Naive B cell (primary cell): ENCODE measurements at places on chromosomes 7 and 10. TPM values are rescaled to one million over a fixed set of nuclear protein-coding genes. Genes with fewer than 3 reads are reported as not detected.

- no peaks in the 10 kb centered on the region for H3K27me3 ChIP-seq
- H3K4me1 ChIP-seq = peaks cover 4% of the 10 kb centered on the region
- peaks cover 46% of the 10 kb centered on the region for H3K36me3 ChIP-seq
- no peak for DNase-seq
- no peak overlapping the region for H3K27ac ChIP-seq
- no peak overlapping the region for H3K4me3 ChIP-seq
These were observed 10.9 kb upstream of the CYREN start for GRCh38 chr7:135181261-135181928.

DNA sequence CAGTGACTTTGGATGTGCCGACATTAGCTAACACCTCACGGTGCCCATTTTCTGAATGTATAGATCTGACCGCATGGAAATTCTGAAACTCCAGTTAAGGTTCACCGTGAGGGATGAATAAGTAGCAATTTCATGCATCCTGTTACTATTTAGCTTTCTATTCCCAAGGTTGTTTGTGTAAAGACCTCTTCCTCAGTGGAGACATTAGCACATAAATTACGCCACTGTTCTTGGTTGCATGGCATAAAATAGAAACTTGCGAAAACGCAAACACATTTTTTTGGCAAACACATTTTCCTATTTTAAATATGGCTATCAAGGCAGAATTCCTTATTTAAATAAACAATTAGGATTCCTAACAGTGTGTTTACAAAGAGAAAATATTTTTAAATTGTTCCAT, 36.5 kb downstream of the DENND2A start:
- H3K4me3 ChIP-seq = no peak overlapping the region
- no peaks in the 10 kb centered on the region for H3K4me1 ChIP-seq
- no peaks in the 10 kb centered on the region for H3K36me3 ChIP-seq
- H3K27me3 ChIP-seq = peaks cover 6% of the 10 kb centered on the region
- H3K27ac ChIP-seq = no peak overlapping the region

DNA sequence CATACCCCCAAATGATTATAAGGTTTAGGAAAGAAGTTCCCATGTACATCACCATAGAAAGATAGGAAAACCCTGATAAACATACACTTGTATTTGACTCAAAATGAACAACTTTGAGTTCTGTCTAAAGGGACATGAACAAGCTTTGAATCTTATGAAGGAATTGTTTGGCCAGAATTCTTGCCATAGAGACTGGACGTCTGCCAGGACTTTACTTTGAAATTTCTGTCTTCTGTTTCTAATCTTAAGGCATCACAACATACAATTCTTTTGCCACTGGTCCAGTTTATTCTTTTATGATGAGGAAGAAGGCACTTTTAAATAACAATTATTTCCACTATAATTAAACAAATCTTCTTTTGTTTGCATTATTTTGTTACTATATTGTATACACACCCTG, 26.2 kb upstream of the CYP26C1 start:
- DNase-seq = no peak
- H3K4me1 ChIP-seq = peaks cover 4% of the 10 kb centered on the region
- H3K36me3 ChIP-seq = peaks cover 2% of the 10 kb centered on the region
- no peak overlapping the region for H3K27ac ChIP-seq

- no peaks in the 10 kb centered on the region for H3K27me3 ChIP-seq
- H3K27ac ChIP-seq = no peak overlapping the region
- no peaks in the 10 kb centered on the region for H3K4me1 ChIP-seq
- no peak overlapping the region for H3K4me3 ChIP-seq
- DNase-seq = no peak
These were observed 1.5 kb downstream of the CYP3A7 start for GRCh38 chr7:99733448-99733847.

DNA sequence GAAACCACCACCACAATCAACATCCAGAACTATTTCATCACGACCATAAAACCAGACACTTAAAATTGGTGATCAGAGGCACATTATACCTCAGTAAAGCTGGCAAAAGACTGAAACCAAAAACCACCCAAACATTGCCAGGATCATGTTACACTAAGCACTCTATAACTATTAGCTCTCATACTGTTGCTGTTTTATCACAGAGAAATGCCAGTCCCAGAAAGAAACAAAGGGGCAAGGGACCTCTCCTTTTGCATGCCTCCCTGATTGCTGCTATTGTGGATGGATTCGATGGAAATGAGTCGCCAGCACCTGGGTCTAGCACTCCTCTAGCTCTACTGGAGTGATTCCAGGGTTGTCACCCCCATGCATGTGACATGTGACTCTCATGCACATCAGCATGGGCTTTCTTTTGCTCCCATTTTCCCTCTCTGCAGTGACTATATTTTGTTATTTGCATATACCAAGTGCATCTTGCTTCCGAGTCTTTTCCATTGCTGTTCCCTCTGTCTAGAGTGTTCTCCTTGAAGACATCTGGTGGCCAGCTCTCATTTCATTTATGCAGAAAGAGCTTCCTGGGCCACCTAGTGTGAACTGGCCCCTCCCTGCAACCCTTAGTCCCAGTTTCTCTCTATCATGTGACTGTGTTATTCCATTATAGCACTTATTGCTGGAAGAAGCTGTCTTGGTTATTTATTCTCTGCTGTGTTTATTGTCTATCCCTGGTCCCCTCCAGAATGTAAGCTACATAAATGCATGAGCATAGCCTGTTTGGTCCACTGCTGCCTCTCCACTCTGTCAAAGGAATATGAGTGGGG, 300.6 kb downstream of the PLXNA4 start:
- peaks cover 23% of the 10 kb centered on the region for H3K27me3 ChIP-seq
- H3K36me3 ChIP-seq = no peaks in the 10 kb centered on the region
- no peaks in the 10 kb centered on the region for H3K4me1 ChIP-seq
- H3K4me3 ChIP-seq = no peak overlapping the region

- no peaks in the 10 kb centered on the region for H3K36me3 ChIP-seq
- H3K4me1 ChIP-seq = no peaks in the 10 kb centered on the region
- no peak for DNase-seq
- H3K27ac ChIP-seq = no peak overlapping the region
These were observed 690.9 kb downstream of the NXPH1 start for GRCh38 chr7:9124320-9124719.

The DLX6 gene
- polyA plus RNA-seq = not detected

The TRIM50 gene
- polyA plus RNA-seq = not detected

DNA sequence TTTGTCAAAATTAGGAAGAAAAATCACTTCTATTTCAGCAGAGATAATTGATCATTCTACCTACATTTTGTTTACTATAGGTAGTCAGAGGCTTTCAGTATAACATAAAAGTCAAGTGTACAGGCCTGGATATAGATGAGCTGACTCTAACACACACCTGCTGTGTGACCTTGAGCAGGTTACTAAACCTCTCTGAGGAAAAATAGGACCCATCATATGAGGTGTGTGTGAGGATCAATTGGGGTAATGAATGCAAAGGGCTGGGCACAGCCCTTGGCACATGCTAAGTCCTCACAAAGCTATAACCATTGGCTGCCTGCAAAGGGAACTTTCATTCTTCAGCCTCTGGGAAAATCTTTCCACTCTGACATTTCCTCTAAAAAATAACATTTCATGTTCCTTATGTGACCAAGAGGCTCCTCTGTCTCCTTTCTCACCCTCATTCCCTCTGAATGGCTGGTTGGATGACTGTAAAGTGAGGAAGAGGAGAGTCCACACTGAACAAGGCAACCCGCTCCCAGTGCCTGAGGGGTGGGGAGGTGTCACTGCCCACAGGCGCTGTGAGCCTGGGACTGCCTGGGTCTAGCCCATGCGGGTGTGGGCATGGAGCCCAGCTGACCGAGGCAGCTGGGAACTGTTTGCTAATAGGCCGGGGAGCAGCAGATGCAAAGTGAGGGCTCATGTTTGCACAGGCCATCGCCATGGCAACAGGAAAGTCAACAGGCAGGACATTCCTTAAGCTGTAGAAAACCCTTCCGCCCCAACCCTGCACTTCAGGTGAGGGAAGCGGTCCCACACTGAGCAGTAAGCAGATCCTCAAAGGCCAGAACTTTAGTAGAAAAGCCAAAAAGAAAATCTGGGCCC, 36.8 kb downstream of the MYOF start:
- DNase-seq = no peak
- no peaks in the 10 kb centered on the region for H3K36me3 ChIP-seq
- H3K4me3 ChIP-seq = no peak overlapping the region
- no peaks in the 10 kb centered on the region for H3K27me3 ChIP-seq
- no peaks in the 10 kb centered on the region for H3K4me1 ChIP-seq

The SCART1 gene
- polyA plus RNA-seq = 0.08 TPM

The GRID2IP gene
- not detected for polyA plus RNA-seq

The CROT gene
- polyA plus RNA-seq = 4.1 TPM

- H3K4me3 ChIP-seq = no peak overlapping the region
- DNase-seq = no peak
- H3K4me1 ChIP-seq = no peaks in the 10 kb centered on the region
These were observed 116.3 kb upstream of the GDF10 start for GRCh38 chr10:47183704-47184041.

- no peaks in the 10 kb centered on the region for H3K27me3 ChIP-seq
- no peak overlapping the region for H3K27ac ChIP-seq
- H3K4me1 ChIP-seq = no peaks in the 10 kb centered on the region
- no peak for DNase-seq
- H3K4me3 ChIP-seq = no peak overlapping the region
- no peaks in the 10 kb centered on the region for H3K36me3 ChIP-seq
These were observed 106.2 kb upstream of the DLX6 start for GRCh38 chr7:96899108-96899507.

GRCh38 chr7:150937848-150938561, 40.1 kb downstream of the KCNH2 start:
- no peak overlapping the region for H3K27ac ChIP-seq
- peaks cover 5% of the 10 kb centered on the region for H3K27me3 ChIP-seq
- no peak for DNase-seq
- H3K4me1 ChIP-seq = peaks cover 11% of the 10 kb centered on the region

The CPA4 gene
- not detected for polyA plus RNA-seq

DNA sequence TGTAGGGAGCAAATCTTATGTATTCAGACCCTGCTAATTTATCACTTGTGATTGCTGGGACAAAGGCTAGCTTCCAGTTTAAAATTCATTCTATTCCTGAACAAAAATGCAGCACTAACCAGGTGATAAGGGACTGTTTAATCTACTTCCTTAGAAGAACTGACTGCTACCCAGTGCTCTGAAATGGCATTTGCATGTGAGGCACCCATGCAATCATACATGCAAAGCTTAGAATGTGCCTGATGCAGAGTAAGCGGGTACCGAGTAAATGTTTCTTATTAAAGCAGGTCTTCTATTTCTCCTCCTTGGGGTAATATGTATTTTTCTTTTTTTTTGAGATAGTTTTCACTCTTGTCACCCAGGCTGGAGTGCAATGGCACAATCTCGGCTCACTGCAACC, 54.5 kb downstream of the NEURL1 start:
- no peak overlapping the region for H3K4me3 ChIP-seq
- peaks cover 12% of the 10 kb centered on the region for H3K4me1 ChIP-seq
- no peak overlapping the region for H3K27ac ChIP-seq
- DNase-seq = no peak
- H3K36me3 ChIP-seq = no peaks in the 10 kb centered on the region

The ENKUR gene
- 0.67 TPM for polyA plus RNA-seq
